Glutamatergic neuron (in vitro differentiated cells): ENCODE measurements at places on chromosomes 12 and 14.

DNA sequence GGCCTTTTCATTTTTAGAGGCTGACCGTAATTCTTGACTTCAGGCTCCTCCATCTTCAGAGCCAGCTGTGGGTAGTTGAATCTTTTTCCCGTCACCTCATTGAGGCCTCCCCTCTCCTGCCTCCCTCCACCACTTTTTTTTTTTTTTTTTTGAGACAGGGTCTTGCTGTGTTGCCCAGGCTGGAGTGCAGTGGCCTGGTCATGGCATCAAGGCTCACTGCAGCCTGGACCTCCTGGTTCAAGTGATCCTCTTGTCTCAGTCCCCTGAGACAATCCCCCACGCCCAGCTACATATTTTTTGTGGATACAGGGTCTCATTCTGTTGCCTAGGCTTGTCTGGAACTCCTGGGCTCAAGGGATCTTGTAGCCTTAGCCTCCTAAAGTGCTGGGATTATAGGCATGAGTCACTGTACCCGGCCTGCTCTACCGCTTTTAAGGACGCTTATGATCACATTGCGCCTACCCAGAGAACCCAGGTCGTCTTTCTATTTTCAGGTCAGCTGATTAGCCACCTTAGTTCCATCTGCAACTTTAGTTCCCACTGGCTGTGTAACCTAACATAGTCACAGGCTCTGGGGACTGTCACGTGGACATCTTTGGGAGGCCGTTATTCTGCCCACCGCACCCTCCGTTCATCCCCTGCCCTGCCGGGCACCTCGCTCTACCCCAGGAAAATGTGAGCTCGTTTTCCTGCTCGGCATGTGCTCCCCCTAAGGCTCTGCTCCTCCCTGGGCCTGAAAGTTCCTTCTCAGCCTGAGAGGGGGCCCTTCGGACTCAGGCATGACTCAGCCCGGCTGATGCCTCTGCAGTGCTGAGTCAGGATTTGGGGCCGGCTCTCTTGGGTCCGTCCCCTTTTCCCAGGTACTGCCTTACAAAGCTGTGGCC is 13.4 kb downstream of the TNFAIP2 start:
- DNase-seq = no peak

- no peak for DNase-seq
Measured at GRCh38 chr14:100391724-100392123, 68.6 kb downstream of the SLC25A47 start.

GRCh38 chr14:53942970-53943750 is 13.5 kb downstream of the BMP4 start:
- no peak for DNase-seq

DNA sequence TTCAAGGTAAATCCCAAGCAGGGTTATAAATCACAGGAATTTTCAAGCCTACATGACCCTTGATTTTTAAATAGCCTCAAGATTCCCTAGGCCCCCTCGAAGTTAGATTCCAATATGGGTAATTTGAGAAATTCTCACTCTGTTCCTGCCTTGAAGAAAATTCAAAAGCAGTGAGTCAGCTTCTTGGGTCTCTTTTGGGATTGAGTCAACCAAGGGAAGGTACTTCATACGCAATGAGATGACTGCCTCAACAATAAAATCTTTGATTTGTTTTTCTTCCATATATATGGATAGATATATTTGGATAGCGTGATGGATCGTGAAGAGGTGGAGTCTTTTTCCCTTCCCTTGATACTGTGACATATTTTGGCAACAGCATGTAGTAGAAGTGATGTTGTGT is 180.4 kb upstream of the ATP2B1 start:
- DNase-seq = no peak

- peak; percentile 33 for DNase-seq
Measured at GRCh38 chr14:103538291-103539055, 9.5 kb downstream of the TRMT61A start.

DNA sequence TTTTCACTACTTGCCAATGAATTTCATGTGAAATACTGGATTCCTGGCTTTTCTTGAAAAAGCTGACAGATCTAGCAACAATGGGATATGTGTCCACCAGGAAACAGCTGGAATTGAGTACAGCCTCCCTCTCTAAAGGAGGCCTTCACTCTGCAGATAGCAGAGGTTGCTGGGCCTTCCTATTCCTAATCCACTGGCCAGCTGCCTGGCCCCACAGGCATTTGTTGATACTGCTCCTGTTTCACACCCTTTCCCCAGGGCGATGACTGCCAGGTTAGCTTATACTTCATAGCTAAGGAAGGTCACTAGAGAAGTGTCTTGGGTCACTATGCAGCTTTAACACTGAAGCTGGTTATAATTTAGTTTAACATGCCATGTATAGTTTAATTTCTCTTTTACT is 87.5 kb upstream of the PDZRN4 start:
- no peak for DNase-seq

GRCh38 chr12:93379326-93379980 is 1.7 kb downstream of the NUDT4 start:
- no peak for DNase-seq

DNA sequence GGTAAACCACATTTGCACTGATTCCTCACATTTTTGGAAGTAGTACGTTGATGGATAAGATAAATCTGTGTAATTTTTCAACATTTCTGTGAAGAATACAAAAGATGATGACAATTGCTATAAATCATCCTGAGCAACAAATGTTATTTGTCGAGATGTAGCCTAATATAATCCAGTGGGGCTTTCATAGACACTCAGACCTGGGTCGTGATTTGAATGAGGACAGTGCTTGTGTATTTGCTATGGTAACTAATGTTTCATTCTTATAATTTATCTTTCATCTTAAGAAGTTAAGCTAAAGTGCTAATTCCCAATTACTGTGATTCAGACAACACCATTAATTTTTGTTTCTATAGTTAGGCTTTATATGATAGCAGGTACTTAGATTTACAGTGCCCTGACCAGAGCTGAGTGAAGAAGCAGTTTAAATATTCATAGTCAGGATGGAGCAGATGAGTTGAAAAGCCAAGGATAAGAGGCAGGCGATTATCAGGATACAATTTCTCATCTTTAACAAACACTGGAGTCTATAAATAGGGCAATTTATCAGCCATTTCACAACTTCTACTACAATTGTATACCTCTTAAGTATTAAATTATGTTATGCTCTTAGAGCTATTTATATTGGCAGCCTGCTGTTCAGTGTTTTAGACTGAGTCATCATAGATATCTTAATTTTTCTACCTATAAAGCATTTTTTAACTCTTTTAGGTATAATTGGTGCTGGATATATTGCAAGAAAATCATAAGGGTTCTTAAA is 359.9 kb downstream of the TRHDE start:
- DNase-seq = no peak

DNA sequence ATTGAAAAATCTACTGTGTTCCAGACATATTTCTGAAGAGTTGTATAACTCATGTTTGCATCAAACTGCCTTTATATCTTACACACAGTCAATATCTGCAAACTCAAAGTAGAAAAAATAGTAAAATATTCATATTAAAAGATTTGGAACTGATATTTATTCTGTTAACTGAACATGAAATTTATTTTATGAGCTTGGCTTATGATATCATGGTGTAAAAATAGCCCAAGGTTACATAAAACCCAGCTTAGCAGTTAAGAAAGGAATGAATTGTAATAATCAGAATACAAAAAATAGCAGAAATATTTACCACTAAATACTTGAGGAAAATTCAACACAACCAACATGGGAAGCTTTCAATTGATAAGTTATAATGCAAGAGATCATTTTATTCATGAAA is 367.9 kb downstream of the FLRT2 start:
- DNase-seq = no peak

DNA sequence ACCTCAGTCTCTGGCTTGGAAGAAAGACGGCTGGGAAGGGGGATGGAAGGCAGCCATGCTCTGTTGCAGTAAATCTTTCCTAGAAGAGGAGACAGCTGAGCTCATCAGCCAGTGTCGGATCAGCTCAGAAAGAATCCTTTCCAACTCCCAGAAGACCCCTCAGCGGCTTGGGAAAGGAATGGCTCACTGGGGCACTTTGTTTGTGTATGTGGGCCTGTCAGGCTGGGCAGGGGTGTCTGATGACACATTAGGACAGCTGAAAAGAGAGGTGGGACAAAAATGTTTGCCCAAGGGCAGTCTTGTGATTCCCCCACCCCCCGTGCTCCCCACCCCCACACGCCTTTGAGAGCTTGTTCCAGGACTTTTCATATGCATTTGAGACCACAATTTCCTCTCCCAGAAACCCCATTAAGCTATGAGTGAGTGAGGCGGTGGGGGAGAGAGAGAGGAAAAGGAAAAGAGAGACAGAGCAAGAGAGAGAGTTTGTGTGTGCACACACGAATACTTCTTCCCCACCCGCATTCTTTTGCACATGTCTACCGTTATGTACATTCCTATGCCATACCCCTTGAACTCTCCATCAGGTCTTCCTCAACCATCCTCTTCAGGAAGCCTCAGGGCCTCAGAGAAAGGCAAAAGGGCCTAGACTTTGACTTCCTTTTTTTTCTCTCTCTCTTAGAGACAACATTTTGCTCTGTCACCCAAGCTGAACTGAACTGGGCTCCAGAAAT is 198.9 kb downstream of the ZFP36L1 start:
- no peak for DNase-seq

GRCh38 chr14:57122129-57122528 is 146.6 kb downstream of the EXOC5 start:
- DNase-seq = no peak

GRCh38 chr14:64877846-64878245 is 1.9 kb downstream of the SPTB start:
- no peak for DNase-seq

- peak; percentile 69 for DNase-seq
Measured at GRCh38 chr12:67025543-67026114, 243.5 kb upstream of the CAND1 start.
